ENCODE measurements at places on chromosomes 11 and 22. TPM values are rescaled to one million over a fixed set of nuclear protein-coding genes. Genes with fewer than 3 reads are reported as not detected.

DNA sequence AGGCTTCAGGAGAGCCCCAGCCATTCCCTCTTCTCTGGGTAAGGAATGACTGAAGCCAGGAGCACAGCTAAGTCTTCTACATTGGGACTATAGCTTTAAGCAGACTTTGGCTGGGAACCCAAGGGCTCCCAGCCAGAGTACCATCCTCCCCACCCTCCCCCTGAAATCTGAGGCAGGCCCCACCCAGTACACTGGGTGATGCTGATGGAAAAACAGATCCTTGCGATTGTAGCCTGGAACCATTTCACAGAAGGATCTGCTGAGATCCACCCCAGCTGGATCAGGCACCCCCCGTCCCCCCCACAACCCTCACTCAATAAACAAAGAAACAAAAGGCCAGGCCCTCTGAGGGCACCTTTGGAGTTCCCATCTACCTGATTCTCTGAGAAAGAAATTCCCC lies 39.8 kb downstream of the IL18BP start:
- peaks cover 11% of the 10 kb centered on the region for H3K36me3 ChIP-seq
- no peaks in the 10 kb centered on the region for H3K27me3 ChIP-seq
- peak overlapping the region; percentile 76 for H3K4me3 ChIP-seq
- DNase-seq: peak; percentile 72

DNA sequence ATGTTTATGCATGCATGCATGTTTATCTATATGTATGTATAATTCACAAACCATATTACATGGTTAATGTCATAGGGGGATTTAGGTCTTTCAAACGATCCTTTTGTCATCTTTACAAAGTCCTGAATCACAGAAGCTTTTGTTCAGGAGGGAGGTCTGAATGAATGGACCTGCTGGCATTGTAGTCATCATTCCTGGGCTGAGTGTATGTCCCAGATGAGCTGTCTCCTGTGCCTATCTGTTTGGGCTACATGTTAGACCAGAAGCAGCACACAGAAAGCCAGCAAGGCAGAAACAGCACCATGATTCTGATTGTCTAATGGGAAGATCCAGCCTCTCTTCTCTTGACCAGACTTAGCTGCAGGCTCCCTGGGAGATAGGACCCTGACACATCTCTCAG lies 69.5 kb downstream of the ADM start:
- peaks cover 28% of the 10 kb centered on the region for H3K4me1 ChIP-seq
- no peaks in the 10 kb centered on the region for H3K36me3 ChIP-seq
- H3K27ac ChIP-seq: peak overlapping the region; percentile 70
- no peak overlapping the region for H3K4me3 ChIP-seq
- DNase-seq: peak; percentile 44

- H3K27me3 ChIP-seq: no peaks in the 10 kb centered on the region
- no peaks in the 10 kb centered on the region for H3K36me3 ChIP-seq
- H3K4me3 ChIP-seq: no peak overlapping the region
- no peak for DNase-seq
Measured at GRCh38 chr11:58999291-58999680, 60.0 kb downstream of the GLYATL1 start.

DNA sequence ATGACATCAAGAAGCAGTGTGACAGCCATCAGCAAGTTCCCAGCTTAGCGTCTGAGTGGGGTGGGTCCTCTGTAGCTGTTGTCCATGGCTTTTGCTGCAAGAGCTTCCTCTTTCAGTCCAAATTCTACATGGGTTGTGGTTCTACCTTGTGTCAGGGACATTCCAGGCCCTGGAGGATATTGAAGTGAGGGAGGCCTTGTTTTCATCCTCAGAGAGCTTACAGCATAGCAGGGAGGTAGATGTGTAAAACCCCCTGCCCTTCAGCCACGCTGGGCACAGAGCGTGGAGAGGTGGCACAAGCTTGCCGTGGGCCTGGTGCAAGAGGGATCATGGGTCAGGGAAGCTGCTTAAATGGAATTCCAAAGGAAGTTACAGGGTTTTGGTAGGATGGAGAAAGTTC lies 93.9 kb downstream of the GRIK4 start:
- peaks cover 10% of the 10 kb centered on the region for H3K4me1 ChIP-seq
- no peak overlapping the region for H3K27ac ChIP-seq
- H3K27me3 ChIP-seq: no peaks in the 10 kb centered on the region
- no peak overlapping the region for H3K4me3 ChIP-seq
- H3K36me3 ChIP-seq: no peaks in the 10 kb centered on the region
- no peak for DNase-seq

Gene CCDC116
- total RNA-seq: not detected

GRCh38 chr11:10499874-10500601 lies 40.9 kb downstream of the RNF141 start:
- H3K27ac ChIP-seq: no peak overlapping the region
- H3K27me3 ChIP-seq: no peaks in the 10 kb centered on the region
- no peaks in the 10 kb centered on the region for H3K4me1 ChIP-seq
- H3K4me3 ChIP-seq: no peak overlapping the region
- DNase-seq: no peak
- H3K36me3 ChIP-seq: peaks cover 77% of the 10 kb centered on the region

Gene USH1C
- not detected for total RNA-seq

Gene CTSW
- total RNA-seq: 0.18 TPM

DNA sequence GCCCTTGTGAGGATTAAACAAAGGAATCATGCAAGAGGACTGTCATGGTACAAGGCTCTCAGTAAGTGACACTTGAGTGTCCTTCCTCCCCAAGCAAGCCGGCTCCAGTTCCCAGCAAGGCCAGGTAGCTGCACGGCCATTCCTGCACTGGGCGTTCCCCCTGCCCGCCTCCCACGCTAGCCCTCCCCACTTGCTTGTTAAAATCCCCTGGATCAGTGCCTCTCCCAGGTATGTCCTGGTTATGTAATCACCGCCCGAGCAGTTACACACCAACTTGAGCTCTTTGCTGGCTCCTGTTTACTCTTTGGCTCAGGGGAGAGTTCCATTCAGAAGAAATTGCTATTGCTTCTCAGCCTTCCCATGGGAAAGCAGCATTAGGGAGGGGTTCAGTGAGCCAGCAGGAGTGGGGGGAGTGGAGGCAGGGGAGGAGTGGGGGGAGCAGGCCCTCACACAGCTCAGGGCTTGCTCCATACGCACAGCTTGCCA lies 19.4 kb upstream of the MYEOV start:
- no peak overlapping the region for H3K4me3 ChIP-seq
- H3K4me1 ChIP-seq: no peaks in the 10 kb centered on the region
- no peak for DNase-seq
- peaks cover 63% of the 10 kb centered on the region for H3K27me3 ChIP-seq
- no peaks in the 10 kb centered on the region for H3K36me3 ChIP-seq
- H3K27ac ChIP-seq: no peak overlapping the region

DNA sequence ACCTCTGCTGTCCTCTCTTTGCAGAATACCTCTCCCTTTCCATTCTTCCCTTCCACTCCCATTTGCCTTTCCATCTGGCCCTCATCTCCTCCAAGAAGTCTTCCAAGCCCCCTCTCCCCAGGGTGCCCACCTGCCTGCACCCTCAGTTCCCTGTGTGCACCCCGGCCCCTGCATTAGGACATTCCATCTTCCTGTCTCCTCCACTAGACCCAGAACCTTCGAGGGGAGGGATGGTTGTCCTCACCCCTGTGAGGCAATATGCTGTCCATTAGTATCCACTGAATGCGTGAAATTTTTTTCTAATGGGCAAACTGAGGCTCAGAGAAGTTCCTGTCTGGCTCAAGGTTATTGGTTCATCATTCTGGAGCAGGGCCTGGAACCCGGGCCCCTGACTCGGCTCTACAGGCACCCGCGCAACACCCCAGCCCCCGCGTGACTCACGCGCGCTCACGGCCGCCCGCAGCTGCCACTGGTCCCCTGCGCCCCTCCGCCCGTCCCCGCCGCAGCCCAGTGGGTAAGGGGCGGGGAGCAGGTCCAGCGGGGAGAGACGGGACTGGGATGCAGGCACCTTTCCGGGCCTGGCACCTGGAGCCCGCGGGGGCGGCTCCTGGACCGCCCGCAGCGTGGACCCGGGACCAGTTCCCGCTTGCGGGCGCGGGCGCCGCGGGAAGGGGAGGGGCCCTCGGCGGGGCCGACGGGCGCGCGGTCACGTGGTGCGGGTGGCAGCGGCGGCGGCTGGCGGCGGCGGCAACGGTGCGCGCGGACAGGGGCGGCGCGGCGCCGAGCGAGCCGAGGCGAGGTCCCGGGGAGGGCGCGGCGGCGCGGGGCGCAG lies 7.0 kb downstream of the SEPTIN3 start:
- H3K4me3 ChIP-seq: peak overlapping the region; percentile 30
- no peaks in the 10 kb centered on the region for H3K36me3 ChIP-seq
- H3K27ac ChIP-seq: no peak overlapping the region
- no peak for DNase-seq

Gene FOLH1
- total RNA-seq: not detected

Gene TOMM22
- total RNA-seq: 139 TPM

DNA sequence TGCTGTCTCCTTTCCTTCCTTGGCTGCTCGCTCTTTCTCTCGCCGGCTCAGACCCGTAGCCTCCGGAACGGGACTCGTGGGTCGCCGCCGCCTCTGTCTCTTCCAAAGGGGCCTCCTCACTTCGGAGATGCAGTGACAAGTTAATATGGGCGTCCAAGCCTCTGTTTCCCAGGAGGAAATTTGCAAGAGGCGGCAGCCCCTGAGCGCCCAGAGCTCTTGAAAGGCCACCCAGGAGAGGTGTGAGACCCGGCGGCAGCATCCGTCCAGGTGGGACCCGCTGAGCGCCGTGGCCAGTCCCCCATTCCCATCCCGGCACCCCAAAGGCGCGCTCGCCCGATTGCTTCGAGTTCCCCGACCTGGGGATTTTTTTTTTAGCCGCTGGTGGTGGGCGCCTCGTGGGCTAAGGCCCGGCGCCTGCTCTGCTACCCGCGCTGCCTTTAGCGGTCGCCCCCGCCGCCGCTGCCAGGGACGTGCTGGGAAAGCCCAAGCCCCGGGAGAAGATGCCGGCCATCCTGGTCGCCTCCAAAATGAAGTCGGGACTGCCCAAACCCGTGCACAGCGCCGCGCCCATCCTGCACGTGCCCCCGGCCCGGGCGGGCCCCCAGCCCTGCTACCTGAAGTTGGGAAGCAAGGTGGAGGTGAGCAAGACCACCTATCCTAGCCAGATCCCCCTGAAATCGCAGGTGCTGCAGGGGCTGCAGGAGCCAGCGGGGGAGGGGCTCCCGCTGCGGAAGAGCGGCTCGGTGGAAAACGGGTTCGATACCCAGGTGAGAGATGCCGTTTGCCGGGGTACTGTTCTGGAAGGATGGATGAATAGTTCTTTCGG lies 772 bp downstream of the NAV2 start:
- peak overlapping the region; percentile 50 for H3K4me3 ChIP-seq
- no peaks in the 10 kb centered on the region for H3K36me3 ChIP-seq
- H3K27me3 ChIP-seq: no peaks in the 10 kb centered on the region

DNA sequence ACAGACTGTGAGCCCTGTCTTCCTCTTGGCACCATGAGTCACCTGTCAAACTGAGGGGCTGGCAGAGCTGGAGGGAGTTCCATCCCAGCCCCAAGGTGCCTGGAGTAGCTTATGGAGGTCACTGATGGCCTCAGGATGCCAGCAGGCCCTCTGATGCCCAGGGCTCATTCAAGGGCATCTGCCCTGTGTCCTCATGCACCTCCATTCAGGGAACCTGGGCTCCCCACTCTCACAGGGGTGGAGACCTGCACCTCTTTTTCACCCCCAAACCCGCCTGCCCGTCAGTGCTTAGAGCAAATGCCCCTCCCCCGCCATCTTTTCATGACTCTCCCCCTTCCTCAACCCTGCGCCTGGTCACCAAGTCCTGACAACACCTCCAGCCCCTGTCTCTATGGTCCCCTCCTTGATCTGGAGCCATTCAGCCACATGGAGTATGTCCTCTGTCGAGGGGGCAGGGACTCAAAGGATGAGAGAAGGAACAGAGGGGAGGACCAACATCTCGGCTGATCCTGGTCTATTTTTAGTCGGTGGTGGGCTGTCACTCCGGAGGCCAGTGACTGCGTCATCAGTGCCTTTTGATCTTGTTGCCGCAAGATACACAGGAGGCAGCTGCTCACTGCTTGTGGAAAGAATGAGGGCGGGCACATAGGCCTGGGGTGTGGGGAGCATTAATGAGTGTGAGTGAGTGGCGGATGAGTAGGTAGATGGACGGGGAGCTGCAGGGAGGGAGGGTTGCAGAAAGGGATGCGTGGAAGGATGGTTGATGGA lies 72.2 kb downstream of the CDKN1C start:
- peaks cover 23% of the 10 kb centered on the region for H3K4me1 ChIP-seq
- no peak overlapping the region for H3K27ac ChIP-seq
- no peaks in the 10 kb centered on the region for H3K36me3 ChIP-seq
- H3K27me3 ChIP-seq: peaks cover 4% of the 10 kb centered on the region
- H3K4me3 ChIP-seq: no peak overlapping the region
- peak; percentile 90 for DNase-seq

DNA sequence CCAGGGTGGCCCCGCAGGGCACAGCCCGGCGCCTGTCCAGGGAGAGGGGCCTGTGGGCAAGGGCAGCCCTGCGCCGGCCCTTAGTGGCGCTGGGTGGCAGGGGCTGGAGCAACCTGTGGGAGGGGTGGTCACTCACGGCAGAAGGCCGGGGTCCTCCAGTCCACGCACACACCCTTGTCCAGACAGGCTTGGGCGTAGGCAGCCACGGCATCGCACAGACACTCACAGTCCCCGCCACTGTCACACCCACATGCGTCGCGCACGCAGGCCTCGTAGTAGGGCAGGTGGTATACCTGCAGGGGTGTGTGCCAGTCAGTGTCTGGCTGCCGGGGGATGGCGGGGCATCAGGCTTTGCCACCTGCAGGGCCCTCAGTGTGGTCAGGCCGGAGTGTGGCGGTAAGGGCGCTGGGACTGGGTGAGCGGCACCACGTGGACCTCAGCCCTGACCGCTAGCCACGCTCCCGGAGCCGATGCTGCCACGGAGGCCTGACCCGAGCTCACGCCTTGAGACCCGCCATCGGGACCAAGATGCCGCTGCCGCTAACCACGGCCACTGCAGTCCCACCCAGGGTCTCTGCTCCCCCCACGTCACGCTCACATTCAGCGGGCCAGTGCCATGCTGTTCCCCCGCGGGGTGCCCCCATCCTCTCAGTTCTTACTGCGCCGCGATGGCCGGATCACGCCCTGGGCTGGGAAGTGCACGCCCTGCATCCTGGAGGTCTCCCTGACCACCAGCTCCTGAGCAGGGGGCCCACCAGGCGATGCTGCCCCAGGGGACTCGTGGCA lies 12.5 kb downstream of the MUC6 start:
- H3K27me3 ChIP-seq: no peaks in the 10 kb centered on the region
- H3K4me3 ChIP-seq: no peak overlapping the region
- no peak for DNase-seq
- no peak overlapping the region for H3K27ac ChIP-seq
- H3K4me1 ChIP-seq: no peaks in the 10 kb centered on the region

- peaks cover 12% of the 10 kb centered on the region for H3K4me1 ChIP-seq
- H3K27ac ChIP-seq: no peak overlapping the region
- no peak overlapping the region for H3K4me3 ChIP-seq
- DNase-seq: no peak
Measured at GRCh38 chr11:83115026-83115425, 41.9 kb upstream of the PCF11 start.

GRCh38 chr11:109590782-109591181 lies 168.8 kb downstream of the C11orf87 start:
- no peaks in the 10 kb centered on the region for H3K27me3 ChIP-seq
- no peak overlapping the region for H3K4me3 ChIP-seq
- H3K36me3 ChIP-seq: no peaks in the 10 kb centered on the region
- no peaks in the 10 kb centered on the region for H3K4me1 ChIP-seq

Gene MMP7
- total RNA-seq: not detected

All from IMR-90 (cell line).